ENCODE measurements at places on chromosomes 13 and 19. TPM values are rescaled to one million over a fixed set of nuclear protein-coding genes. Genes with fewer than 3 reads are reported as not detected.
A peak's percentile ranks its signal among the peaks of the same experiment; 100 is the strongest.

- no peaks in the 10 kb centered on the region for H3K4me1 ChIP-seq
- peaks cover 3% of the 10 kb centered on the region for H3K36me3 ChIP-seq
- peaks cover 32% of the 10 kb centered on the region for H3K27me3 ChIP-seq
- no peak overlapping the region for H3K27ac ChIP-seq
Observed at GRCh38 chr13:102441085-102441484, 39.2 kb upstream of the FGF14 start.

The SNRPA gene
- 68.2 TPM for total RNA-seq

DNA sequence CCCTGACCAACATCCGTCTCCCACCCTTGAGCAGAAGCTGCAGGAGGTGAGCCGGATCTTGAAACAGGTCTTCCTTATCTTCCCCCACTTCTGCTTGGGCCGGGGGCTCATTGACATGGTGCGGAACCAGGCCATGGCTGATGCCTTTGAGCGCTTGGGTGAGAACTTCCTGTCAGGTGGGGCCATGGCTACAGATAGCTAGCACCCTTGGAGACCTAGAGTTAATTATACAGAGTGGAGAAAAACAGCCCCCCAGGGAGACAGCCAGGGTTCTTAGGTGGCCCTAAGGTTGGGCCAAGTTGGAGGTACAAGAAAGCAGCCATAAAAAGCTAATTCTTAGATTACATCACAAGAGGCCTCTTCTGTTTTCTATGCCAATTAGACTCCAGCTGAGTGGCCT lies 8.9 kb upstream of the ARHGAP45 start:
- H3K4me3 ChIP-seq, result no peak overlapping the region
- peaks cover 14% of the 10 kb centered on the region for H3K36me3 ChIP-seq
- no peak for DNase-seq
- H3K4me1 ChIP-seq, result peaks cover 17% of the 10 kb centered on the region
- H3K27ac ChIP-seq, result peak overlapping the region; percentile 46

GRCh38 chr13:20607015-20607414 lies 40.1 kb downstream of the IFT88 start:
- no peak for DNase-seq
- H3K4me1 ChIP-seq, result no peaks in the 10 kb centered on the region
- no peaks in the 10 kb centered on the region for H3K27me3 ChIP-seq
- no peak overlapping the region for H3K27ac ChIP-seq
- H3K4me3 ChIP-seq, result no peak overlapping the region

- H3K4me1 ChIP-seq, result no peaks in the 10 kb centered on the region
- H3K36me3 ChIP-seq, result no peaks in the 10 kb centered on the region
- H3K27ac ChIP-seq, result no peak overlapping the region
- no peak overlapping the region for H3K4me3 ChIP-seq
- no peak for DNase-seq
Observed at GRCh38 chr19:28217022-28217421, 995.9 kb downstream of the UQCRFS1 start.

The ATXN8OS gene
- not detected for total RNA-seq

The CYP4F22 gene
- 0.36 TPM for total RNA-seq

DNA sequence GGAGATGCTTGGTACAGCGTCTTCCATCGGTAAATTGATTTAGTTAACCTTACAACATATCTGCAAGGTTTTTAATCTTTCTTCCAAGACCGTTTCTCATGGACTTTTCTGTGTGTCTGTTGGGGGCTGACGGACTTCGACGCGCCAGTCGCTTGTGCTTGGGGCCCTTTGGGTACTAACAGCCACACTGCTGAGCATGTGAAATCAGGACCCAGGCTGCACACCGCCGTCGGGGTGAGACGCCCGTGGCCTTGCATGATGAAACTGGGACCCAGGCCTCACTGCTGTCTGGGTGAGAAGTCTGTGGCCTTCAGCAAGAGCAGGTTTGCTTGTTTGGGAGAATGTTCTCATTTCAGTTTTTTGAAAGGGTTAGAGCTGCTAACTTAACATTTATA lies 9.8 kb downstream of the ATP4B start:
- H3K27ac ChIP-seq, result no peak overlapping the region
- H3K4me1 ChIP-seq, result peaks cover 30% of the 10 kb centered on the region
- no peaks in the 10 kb centered on the region for H3K27me3 ChIP-seq
- DNase-seq, result no peak
- H3K4me3 ChIP-seq, result no peak overlapping the region
- no peaks in the 10 kb centered on the region for H3K36me3 ChIP-seq

The ZNF492 gene
- 1.3 TPM for total RNA-seq

The ZNF470 gene
- total RNA-seq, result 8.5 TPM

The NTF4 gene
- not detected for total RNA-seq

GRCh38 chr19:30060531-30061222 lies 118.6 kb downstream of the URI1 start:
- no peak for DNase-seq
- H3K4me1 ChIP-seq, result no peaks in the 10 kb centered on the region
- H3K27me3 ChIP-seq, result no peaks in the 10 kb centered on the region
- H3K36me3 ChIP-seq, result no peaks in the 10 kb centered on the region

DNA sequence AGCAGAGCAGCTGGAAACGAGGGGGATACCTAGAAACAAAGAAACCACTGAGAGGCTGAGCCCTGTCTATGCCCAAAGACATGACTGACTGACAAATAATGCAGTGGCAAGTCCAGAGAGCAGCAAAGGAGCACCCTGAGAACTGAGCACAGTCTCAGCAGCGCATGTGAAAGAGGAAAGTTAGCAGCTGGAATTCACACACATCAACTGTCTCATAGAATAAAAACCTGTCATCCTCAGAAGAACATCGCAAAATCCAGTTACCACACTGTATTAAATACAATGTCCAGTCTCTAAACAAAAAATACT lies 24.1 kb upstream of the DLEU7 start:
- no peaks in the 10 kb centered on the region for H3K4me1 ChIP-seq
- no peak overlapping the region for H3K27ac ChIP-seq
- no peak overlapping the region for H3K4me3 ChIP-seq
- no peak for DNase-seq
- H3K27me3 ChIP-seq, result no peaks in the 10 kb centered on the region

DNA sequence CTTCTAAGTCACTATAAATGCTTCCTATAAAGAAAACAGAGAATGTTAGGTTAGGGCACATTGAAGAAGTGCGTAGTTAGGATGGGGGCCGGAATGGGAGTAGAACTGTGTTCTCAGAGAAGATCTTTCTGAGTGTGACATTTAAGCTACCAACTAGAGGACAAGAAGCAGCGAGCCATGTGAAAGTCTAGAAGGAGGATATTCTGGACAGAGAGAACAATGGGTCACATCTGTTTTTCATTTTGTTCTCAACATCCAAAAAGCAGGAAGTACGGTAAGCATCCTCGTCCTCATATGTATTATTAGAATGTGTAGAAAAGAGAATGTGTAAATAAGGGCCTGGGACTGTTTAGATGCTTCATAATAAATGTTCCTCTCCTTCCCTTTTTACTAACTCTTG lies 44.5 kb upstream of the PARP4 start:
- H3K27ac ChIP-seq, result no peak overlapping the region
- H3K4me3 ChIP-seq, result no peak overlapping the region
- peaks cover 12% of the 10 kb centered on the region for H3K4me1 ChIP-seq
- no peak for DNase-seq
- no peaks in the 10 kb centered on the region for H3K36me3 ChIP-seq

- no peak overlapping the region for H3K4me3 ChIP-seq
- peaks cover 2% of the 10 kb centered on the region for H3K36me3 ChIP-seq
- H3K4me1 ChIP-seq, result no peaks in the 10 kb centered on the region
Observed at GRCh38 chr13:64697226-64697625, 2532.9 kb downstream of the PCDH9 start.

DNA sequence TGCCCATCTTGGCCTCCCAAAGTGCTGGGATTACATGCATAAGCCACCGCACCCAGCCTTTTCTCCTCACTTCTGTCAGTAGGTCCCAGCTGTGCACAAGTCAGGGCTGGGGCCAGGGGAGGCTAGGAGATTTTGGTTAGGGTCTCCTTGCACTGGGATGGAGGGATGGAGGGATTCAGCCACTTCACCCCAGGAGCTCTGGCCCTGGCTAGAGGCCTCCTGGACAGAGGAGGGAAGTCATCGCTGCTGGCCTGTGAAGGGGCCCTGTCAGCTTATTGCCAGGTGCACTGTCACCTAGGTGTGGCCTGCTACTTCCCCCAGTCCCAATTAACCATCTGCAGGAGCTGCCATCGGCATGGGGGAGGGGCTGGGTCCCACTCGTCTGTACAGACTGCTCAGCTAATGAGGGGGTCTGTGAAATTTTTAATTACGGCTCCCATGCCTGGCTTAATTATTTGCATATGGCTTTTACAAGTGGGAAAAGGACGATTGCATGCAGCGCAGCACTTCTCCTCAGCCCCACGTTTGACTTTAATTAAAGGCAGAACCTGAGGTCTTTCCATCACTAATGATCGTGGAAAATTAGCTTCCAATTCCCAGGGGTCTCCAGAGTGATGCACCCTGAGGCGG lies 52.4 kb downstream of the CHST8 start:
- no peak for DNase-seq
- H3K4me3 ChIP-seq, result no peak overlapping the region
- no peaks in the 10 kb centered on the region for H3K36me3 ChIP-seq
- no peaks in the 10 kb centered on the region for H3K4me1 ChIP-seq
- H3K27me3 ChIP-seq, result peaks cover 27% of the 10 kb centered on the region

The CYP2S1 gene
- not detected for total RNA-seq

DNA sequence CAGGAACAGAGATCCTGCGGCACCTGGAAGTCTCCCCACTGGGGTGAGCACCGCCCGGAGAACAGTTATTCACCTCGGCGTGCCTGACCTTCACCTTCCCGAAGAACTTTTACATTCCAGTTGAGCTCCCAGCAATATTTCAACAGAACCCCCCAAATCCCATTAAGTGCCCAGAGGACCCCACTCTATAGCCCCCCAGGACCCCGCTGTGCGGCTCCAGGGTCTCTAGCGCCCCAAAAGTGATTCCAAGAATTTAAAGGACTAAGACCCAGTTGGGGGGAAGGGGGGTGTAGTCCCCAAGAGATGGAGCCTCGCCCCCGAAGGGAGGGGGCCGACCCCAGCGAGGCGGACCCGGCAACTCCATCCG lies 480 bp downstream of the GPR108 start:
- H3K27ac ChIP-seq, result peak overlapping the region; percentile 99
- H3K36me3 ChIP-seq, result peaks cover 4% of the 10 kb centered on the region
- DNase-seq, result no peak
- peak overlapping the region; percentile 97 for H3K4me3 ChIP-seq
- peaks cover 44% of the 10 kb centered on the region for H3K4me1 ChIP-seq
- no peaks in the 10 kb centered on the region for H3K27me3 ChIP-seq

The ZNF625 gene
- total RNA-seq, result 4.4 TPM

Data from naive thymus-derived CD8-positive, alpha-beta T cell (primary cell).